Non-pigmented ciliary epithelial cell (primary cell): ENCODE measurements at places on chromosomes 3 and 15.

GRCh38 chr3:163058031-163058854 is 1561.6 kb downstream of the OTOL1 start:
- DNase-seq = no peak

- DNase-seq = no peak
Observed at GRCh38 chr3:141552440-141552991, 65.7 kb downstream of the RASA2 start.

DNA sequence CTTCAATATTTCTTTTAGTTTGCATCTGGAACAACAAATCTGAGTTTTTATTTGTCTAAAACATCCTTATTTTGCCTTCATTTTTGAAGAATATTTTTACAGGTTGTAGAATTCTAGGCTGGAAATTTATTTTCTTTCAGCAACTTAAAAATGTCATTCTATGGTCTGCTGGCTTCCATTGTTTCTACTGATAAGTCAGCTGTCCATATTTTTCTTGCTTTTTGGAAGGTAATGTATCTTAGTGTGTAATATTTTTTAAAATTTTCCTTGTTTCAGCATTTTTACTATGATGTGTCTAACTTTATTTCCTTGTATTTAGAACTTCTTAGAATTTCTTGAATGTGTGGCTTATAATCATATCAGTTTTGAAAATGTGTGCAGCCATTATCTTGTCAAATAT is 37.0 kb downstream of the SEMA6D start:
- DNase-seq = no peak

- DNase-seq = no peak
Observed at GRCh38 chr3:10185804-10186762, 21.4 kb downstream of the IRAK2 start.

DNA sequence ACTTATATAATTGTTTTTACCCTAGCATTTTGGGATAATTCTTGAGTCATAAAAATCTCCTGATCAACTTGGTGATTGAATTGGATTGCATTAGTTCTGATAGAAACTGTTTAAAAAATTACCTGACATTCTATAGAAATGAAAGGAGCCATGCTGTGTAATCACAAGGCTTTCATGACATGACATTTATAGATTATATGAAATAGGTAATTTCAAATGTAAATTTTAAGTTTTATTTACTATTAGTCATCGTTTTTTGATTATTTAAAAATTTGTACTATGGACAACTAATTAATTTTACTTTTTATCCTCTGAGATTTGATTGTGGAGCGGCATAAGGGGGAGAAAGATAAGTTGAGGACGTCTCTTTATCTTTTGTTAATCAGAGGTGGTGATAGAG is 12.3 kb upstream of the CHD2 start:
- DNase-seq = no peak

DNA sequence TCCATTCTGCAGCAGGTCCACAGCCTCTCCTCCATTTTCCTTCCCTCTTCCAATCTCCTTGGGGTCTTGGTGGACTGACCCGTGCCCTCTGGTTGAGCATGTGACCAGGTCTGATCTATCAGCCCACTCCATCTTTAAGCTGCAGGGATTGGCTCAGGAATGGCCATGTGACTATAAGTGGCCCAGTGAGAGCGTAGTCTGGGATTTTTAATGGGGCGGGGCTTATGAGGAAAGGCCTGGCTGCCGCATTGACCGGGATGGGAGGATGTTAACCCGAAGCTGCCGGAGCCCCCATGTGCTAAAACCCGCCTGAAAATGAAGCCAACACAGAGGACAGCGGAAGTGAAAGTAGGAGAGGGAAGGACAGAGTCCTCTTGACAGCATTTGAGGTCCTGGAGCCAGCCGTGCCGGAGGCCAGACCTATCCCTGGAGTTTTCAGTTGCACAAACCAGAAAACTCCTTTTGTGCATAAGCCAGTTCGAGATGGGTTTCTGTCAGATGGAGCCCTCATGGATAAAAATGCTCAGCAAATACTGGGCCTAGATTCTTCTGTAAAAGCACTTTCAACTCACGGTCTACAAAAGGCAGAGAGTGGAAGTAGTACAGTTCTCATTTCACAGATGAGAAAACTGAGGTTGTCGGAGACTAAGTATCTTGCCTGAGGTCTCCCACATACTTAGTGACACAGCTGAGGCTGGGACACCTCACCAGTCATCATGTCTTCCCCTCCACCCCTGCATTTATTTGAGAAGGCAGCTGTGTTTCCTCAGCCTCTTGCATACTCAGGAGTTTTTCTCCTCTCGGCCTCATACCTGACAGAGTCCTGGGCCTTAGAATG is 61.9 kb downstream of the ATP2B2 start:
- DNase-seq = no peak

DNA sequence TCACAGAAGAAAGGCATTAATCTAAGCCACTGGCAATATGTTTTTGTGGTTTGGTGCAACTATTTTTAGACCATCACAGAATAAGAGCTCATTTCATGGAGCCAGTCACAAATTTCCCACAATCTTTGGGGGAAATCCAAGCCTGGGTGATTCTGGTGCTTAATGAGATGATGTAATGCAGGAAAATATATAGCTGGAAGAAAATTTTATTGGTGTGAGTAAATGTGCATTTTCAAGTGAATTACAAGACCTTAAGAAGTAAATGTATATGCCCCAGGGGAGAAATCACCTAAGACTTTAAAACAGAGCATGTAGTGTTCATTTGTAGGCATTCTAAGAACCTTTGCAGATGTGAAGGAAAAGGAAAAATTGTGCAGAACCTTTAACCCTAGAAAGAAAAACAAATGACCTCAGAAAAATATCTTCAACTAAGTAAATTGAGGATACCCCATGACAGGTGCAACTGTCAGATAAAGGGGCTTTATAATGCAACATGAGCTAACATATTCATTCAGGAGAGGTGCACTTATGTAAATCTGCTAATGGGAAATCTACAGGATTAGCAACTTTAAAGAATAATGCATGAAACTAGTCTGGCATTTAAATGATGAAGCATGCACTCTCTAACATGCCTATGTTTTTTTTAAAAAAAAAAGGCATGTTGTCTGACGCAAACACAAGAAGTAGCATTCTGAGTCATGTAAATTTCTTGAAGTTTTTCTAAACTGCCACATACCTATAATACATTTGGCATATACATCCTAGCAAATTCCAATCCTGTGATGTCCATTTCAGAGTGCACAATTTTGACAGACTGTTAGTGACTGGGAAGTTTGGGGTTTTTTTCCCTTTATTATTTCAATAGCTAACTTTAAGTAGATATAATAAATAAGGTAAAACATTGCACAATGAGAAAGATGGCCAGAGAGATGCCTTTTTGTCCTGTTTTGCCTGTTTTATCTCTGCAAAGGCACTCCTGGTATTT is 105.1 kb downstream of the MEX3B start:
- DNase-seq = no peak

- no peak for DNase-seq
Observed at GRCh38 chr15:42863572-42864239, 56.9 kb downstream of the TTBK2 start.

DNA sequence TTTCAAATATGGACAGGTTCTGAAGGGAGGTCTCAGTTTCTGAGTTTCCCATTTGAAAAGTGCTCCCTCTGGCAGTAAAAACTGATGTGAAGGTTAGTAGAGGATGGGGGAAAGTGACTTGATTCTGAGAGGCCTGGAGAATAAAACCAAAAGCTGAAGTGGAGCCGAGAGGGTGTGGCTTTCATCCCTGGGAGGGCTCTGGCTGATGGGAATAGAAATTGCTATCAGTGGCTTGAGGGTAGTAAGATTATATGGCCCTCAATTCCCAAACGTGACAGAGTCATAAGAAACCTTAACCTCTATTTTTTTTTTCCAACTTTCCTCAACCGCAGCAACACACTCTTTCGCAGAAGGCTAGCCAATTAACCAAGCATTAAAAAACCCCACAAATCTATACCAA is 185.9 kb downstream of the MEIS2 start:
- no peak for DNase-seq

- no peak for DNase-seq
Observed at GRCh38 chr15:28114721-28115622, 15.9 kb upstream of the OCA2 start.

- DNase-seq = no peak
Observed at GRCh38 chr3:38232701-38233100, 32.9 kb upstream of the SLC22A13 start.

DNA sequence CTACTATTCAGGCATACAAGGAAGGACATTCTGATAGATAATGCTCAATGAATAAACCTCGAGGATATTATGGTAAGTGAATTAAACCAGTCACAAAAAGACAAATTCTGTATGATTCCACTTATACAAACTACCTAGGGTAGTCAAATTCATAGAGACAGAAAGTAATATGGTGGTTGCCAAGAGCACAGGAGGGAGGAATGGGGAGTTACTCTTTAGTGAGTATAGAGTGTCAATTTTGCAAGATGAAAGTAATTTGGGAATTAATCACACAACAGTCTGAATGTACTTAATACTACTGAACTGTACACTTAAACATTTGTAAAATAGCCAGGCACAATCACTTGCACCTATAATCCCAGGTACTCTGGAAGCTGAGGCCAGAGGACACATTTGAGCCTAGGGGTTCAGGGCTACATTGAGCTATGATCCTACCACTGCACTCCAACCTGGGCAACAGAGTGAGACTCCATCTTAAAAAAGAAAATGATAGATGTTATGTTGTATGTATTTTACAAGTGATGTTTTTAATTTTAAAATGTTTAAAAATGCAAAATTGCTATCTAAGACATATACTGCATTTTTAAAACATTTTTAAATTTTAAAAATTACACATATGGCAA is 91.0 kb downstream of the NPAP1 start:
- DNase-seq = no peak

GRCh38 chr3:52509753-52510328 is 14.7 kb downstream of the STAB1 start:
- DNase-seq = no peak

- no peak for DNase-seq
Observed at GRCh38 chr3:71371282-71371681, 212.2 kb downstream of the FOXP1 start.

DNA sequence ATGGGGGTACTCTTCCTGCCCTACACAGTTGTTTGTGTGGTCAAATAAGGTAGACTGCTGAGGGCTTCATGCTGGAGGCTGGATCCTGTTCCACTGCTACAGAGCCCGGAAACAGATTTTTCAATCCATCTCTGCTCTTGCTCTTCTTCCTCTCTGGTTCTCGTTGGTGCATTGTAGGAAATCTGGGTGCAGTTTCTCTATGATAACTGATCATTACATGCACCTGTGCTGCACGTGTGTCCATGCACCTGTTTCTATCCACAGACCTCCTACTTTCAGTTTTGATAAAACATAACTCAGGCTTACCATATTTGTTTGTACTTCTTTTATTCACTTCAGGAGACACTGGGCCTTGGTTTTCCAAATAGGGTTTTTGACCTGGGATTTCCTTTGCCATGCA is 21.3 kb downstream of the MINAR1 start:
- DNase-seq = no peak

DNA sequence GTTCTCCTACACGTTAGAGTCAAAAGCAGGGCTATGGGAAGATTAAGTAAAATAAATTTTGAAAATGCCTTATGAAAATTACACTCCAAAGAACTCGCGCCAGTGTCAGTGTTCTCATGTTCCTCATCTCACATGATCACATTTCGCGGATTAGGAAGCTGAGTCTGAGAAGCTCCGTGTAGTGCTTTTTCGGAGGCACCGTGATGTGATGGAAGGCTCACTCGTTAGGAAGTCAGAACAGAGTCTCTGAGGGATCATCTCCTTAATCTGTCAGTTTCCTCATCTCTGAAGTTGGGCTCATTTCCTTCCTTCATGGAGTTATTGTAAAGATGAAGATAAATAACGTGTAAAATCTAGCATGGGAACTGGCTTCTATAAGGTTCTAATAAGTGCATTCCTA is 3.2 kb downstream of the ADIPOQ start:
- no peak for DNase-seq

GRCh38 chr15:95410757-95411156 is 919.7 kb upstream of the NR2F2 start:
- no peak for DNase-seq

DNA sequence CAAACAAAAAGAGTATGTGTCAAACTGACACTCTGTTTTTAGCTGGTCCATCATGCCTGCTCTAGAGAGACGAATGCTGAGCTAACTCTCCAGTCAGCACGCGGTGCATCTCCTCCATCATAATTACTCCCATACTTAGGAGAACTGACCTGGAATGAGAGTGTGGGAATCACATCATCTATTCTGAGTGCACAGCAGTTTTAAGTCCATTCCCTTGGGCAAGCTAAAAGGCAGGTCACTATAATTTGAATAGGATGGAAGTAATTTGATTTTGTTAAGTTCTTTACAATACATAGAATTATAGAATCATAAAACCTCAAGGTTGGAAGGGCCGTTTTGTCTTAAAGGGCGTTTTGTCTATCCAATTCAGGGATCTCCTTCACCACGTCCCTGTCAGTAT is 251.6 kb downstream of the XXYLT1 start:
- DNase-seq = no peak

DNA sequence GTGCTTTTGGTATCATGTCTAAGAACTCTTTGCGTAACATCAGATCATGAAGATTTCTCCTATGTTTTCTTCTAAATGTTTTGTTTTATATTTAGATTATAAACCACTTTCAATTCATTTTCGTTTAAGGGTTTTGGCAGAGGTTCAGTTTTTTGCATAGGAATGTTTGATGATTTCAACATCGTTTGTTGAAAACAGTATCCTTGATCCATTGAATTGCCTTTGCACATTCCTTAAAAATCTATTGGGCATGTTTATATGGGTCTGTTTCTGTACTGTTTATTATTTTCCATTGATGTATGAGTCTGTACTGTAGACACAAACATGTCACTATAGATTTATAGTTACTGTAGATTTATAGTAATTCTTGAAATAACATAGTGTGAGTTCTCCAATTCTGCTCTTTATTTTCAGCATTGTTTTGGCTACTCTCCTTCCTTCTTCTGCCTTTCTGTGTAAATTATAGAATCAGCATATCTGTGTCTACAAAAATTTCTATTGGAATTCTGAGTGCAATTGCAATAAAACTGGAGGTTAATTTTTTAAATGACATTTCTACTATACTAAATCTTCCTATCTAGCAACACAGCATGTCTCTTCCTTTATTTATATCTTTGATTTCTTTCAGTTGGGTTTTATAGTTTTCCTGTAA is 374.0 kb downstream of the SV2B start:
- DNase-seq = no peak

DNA sequence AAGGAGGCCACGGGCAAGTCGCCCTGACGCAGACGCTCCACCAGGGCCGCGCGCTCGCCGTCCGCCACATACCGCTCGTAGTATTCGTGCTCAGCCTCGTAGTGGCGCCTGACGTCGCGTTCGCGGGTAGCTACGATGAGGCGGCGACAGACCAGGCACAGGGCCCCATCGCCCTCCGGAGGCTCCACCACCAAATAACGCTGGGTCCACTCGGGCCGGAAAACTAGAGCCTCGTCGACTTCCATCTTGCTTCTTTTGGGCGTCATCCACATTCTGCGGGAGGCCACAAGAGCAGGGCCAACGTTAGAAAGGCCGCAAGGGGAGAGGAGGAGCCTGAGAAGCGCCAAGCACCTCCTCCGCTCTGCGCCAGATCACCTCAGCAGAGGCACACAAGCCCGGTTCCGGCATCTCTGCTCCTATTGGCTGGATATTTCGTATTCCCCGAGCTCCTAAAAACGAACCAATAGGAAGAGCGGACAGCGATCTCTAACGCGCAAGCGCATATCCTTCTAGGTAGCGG is at the start of gene EPM2AIP1:
EPM2AIP1 (minus strand) TSS at position 326 of the 520 bp plus-strand sequence; CDS start at position 272, 54 bp downstream.
- DNase-seq = no peak
